Stimulated activated CD4-positive, alpha-beta T cell treated with anti-CD3 and anti-CD28 coated beads, Interleukin-2, amount 100 ng/mL, for 48 hours (primary cell): ENCODE measurements at places on chromosomes 5 and 9.

GRCh38 chr5:55702598-55703345 lies 9.4 kb downstream of the SLC38A9 start:
- no peak for DNase-seq

GRCh38 chr5:72125941-72126620 lies 18.8 kb downstream of the MAP1B start:
- DNase-seq = no peak

DNA sequence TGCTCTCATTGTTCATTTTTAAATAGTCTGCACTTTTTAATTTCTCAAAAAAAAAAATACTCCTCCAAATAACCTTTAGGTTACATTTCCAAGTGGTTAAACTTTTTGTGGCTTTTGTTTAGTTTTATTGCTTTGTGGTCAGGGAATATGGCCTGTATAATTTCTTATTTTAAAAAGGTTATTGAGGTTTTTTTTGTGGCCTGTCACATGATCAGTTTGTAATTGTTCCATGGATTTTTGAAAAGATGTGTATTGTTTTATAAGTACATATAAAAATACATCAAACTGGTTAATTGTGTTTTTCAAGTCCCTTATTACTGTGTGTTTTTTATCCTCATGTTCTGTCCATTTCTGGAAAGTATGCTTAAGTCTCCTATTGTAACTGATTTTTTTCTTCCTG lies 64.0 kb downstream of the ZNF618 start:
- DNase-seq = no peak

DNA sequence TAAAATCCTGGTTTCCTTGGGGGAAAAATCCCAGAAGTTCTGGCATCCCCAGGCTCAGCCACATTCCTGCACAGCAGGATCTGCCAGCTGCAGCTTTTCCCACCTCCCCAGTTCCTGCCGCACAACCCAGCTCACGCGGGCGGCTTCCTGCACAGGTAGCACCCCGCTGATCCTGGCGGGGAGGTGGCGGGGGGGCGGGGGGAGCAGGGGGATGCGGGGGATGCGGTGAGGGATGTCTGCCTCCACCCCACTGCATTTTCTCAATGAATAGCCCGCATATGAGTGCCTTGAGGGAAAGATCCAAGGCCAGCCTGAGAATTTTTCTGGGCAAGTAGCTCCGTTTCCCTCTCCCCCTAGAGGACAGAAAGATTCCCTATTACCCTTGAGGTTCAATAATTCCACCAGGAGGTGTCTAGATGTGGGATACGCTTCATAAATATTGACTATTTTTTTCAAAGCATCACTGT lies 21.1 kb downstream of the GFPT2 start:
- DNase-seq = no peak

GRCh38 chr5:177071666-177072385 lies 14.9 kb upstream of the FGFR4 start:
- peak; percentile 74 for DNase-seq

DNA sequence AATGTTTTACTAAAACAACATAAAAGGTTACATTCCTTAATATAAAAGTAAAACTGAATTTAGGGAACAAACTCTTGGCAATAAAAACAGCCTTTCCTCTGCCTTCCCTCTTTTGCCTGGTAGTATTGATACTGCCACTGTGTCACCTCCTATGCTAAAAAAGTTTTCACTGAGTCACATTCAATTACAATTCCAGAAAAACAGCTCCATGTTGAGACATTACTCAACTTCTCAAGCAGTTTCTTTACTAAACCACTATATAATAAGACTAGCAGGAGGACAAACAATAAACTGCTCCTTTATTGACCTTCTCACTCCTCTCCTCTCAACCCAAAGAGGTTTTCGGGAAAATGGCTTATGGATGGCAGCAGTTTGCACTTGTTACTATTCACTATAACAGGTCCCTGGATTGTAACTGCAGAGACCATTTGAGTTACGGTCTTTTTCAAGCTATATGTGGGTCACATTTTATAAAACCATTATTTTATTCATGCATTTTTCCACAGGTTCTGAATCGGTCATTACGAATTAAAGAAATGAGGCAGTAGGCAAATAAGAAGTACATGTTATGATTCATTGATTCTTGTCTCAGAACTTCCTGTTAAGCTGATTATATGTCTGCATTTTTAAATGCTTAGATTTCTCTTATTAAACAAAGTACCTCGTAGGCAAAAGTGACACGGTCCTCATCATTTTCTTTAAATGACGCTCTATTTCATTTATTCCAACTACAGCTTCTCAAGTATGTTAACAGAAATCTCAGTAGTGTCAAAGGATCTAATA lies 2.1 kb downstream of the ZDHHC21 start:
- DNase-seq = no peak

- no peak for DNase-seq
Measured at GRCh38 chr5:179599973-179600372, 23.5 kb downstream of the HNRNPH1 start.

- no peak for DNase-seq
Measured at GRCh38 chr9:138082918-138083636, 205.5 kb downstream of the CACNA1B start.

GRCh38 chr5:146076028-146076427 lies 29.3 kb downstream of the PLAC8L1 start:
- DNase-seq = no peak

DNA sequence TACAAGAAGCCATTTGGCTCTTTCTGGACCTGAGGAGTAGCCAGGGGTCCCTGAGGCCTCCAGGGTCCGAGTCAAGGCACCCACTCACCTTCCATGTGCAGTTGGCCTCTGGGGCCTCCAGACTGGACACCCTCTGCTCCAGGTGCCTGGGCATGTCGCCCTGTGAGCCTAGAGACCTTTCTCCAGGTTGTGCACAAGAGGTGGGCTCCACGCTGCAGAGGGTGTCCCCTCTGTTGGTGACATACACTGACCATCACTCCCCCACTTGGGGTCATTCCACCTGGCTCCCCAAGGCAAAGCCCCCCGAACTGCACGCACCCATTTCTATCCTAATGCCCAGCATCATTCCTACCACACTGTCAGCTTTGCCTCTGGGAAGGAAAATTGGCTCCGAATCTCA lies 48.8 kb downstream of the RASGEF1C start:
- DNase-seq = no peak

GRCh38 chr9:119884438-119884837 lies 515.2 kb upstream of the BRINP1 start:
- no peak for DNase-seq

- no peak for DNase-seq
Measured at GRCh38 chr5:124952079-124952478, 205.6 kb upstream of the ZNF608 start.

DNA sequence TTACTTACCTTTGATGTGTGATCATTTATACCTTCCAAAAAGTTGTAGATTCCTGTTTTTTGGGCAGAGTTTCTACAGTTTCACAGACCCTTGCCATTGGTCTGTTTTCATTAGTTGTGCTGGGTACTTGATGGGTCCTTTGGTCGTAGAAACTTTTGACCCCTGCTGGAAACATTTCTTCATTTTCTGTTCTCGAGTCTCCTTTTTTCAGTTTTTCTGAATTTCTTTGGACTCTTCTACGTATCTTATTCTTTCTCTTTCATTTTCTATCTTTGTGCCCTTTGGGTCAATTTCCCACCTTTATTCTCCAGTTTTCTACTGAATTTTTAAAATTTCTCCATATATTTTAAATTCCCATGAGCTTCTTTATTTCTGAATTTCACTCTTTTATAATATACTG lies 16.7 kb downstream of the AP3S1 start:
- DNase-seq = no peak

GRCh38 chr9:119164716-119165115 lies 204.5 kb downstream of the BRINP1 start:
- DNase-seq = no peak

DNA sequence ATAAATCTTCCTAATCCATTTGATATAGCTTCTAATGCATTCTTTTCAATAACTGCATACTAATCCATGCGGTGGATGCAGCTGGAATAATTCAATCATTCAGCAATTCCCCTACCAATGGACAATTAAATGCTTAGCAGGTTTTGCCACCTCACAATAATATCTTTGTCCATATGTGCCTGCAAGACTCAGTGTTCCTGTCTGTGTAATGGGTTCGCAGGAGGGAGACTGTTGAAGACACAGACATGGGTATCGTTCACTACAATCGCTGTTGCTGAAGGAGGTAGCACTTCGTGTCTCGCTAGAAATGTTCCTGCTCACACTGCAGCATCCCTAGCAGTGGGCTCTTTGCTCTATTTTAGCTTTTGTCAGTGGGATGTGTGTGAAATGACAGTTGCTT lies 214.4 kb downstream of the MED10 start:
- no peak for DNase-seq

DNA sequence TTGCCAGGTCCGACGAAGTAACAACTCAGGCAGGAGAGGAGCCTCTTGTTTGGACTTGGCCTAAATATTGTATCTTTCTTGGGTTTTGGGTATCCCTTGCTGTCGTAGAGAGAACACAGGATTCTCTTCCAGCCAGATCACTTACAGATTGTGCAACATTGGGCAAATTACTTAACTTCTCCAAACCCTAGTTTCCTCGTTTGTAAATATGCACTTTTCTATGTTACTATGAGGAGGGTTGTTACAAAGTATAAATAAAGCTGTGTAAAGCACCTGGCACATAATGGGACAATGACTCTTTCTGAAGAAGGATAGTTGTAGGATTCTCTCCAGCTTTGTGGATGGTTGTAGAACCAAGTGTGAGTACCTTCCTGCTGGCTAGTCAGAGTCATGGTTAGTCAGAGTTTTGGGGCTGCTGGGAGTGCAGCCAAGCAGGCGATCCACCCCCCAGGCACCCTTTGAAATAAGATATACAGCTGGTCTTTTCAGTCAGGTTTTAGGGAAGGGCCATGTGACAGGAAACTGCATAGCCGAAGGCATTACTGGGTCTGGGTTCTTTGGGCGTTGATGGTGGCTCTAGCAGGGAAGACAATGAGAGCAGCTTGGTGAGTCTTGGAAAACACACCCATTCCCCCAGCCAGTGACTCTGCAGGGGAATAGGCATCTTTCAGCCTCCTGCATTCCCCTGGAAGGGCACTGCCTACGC lies 49.9 kb upstream of the GDNF start:
- no peak for DNase-seq

DNA sequence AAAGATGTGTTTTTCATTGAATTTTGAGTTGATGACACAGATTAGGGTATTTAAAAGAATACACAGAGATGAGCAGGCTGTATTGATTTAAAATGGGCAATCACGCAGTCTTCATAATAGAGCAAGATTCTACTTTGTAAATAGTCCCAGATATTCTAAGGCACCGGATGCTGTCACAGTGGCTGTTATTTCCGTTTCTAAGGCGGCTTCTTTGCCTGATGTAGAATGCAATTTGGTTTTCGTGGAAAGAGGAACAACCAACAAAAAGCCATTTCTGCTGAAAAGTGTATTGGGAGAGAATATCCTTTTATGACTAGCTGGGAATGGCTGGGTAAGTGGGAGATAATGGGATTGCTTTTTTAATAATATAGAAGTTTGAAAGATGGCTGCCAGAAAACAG lies 17.5 kb downstream of the PRKACG start:
- DNase-seq = no peak

DNA sequence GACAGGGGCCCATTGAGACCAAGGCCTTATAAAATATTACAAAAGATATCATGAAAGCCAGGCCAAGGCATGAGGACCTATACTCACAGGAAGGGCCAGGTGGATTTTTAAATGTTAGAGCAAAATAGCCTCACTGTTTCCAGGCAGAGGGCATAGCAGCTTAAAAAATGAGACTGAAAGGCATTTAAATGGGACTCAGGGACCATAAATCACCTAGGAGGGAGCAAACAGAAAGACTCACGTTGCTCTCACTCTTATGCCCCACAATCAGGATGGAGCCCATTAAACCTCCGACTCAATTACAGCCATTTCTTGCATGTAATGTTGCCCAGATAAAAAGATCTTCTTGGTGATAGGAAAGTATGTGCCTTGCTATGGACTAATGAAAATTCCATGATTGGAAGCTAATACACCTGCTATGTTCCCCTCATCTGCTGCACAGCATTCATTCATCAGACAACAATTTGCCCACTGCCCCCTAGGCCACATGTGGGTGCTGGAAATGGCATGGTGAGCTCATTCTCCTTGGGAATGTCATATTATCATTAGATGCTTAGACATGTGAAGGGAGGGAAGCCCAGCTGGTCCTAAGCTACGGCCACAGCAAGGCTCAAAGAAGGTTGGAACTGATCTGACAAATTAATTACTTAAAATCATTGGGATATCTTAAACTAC lies 128.6 kb upstream of the GRIA1 start:
- DNase-seq = no peak

DNA sequence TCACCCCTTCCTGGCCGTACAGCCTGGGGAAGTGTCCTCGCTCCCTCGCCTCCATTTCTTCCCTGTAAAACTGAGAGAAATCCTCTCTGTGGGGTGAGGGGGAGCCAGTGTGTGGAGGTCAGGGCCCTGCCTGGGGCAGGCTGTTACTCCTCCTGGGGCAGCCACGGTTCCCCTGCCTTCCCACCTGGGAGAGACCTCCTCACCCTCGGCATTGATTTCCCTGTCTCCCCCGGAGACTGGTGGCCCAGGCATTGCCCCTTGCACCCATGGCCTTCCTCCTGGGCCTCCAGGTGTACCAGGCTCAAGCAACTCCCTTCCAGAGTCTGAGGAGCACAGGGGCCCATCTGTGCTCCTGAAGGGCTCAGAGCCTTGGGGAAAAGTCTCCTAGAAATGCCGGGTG lies 75.6 kb upstream of the RNU6ATAC start:
- no peak for DNase-seq

- DNase-seq = no peak
Measured at GRCh38 chr5:56908942-56909293, 478 bp upstream of the SETD9 start.

- no peak for DNase-seq
Measured at GRCh38 chr9:134723037-134723436, 81.4 kb downstream of the COL5A1 start.

DNA sequence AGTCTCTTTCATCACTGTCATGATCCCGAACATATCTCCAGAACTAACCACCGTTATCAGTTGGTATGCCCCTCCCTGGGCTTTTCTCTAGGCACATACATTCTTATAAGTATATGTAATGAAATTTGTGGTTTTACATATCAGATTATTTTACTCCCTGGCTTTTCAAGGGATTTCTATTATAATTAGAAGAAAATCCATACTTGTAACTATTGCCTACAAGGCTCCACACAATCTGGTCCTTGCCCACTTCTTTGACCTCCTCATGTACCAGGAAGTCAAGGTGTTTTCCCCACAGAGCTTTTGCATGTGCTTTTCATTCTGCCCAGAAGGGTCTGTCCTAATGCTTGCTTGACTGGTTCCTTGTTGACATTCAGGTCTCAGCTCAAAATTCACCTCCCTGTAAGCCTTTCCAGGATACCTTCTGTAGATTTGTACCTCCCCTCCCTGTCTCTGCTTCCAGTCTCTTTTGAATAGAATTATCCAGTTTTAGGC lies 33.6 kb upstream of the HSD17B4 start:
- DNase-seq = no peak

- no peak for DNase-seq
Measured at GRCh38 chr5:73619606-73620333, 6.2 kb upstream of the ARHGEF28 start.

DNA sequence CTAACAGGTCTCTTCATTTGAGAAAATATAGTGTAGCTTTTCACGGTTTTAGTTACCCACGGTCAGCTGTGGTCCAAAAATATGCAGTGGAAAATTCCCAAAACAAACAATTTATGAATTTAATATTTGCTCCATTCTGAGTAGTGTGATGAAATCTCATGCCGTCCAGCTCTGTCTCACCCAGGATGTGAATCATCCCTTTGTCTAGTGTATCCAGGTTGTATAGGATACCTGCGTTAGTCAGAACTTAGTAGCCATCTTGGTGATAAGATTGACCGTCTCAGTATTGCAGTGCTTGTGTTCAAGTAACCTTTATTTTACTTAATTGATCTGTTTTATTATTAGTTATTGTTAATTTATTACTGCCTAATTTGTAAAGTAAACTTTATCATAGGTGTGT lies 41.1 kb downstream of the NDUFS4 start:
- DNase-seq = no peak
